CD14-positive monocyte (primary cell): ENCODE measurements at places on chromosomes 1 and 21. TPM values are rescaled to one million over a fixed set of nuclear protein-coding genes. Genes with fewer than 3 reads are reported as not detected.
A peak's percentile ranks its signal among the peaks of the same experiment; 100 is the strongest.

DHDDS gene
- polyA plus RNA-seq, result 21.3 TPM

DNA sequence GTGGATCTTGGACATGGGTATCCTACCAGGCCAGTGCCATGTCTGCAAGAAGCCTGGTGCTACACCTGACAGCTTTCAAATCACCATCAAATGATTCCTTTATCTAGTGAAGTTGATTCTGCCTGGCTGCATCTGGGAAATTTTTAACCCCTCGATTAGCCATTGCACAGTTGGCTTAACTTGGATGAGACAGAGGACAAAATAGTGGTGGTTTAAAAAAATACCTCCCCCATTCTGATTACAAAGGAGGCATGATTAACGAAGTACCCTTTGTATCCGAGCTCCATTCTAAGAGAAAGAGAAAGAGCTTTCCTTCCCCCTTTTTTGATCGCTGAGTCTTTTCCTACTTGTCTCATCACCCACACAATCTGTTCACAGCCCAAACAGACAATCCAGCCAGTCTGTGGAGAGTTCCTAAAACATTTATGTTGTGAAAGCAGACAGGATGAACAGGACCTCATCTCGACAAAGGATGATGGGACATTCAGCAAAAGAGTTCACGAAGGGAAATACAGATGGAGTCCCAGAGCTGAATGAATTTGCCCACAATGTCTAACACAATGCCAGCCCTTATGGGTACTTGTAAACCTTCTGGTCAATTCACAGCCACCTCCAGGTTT is 20.5 kb downstream of the WLS start:
- DNase-seq, result no peak

DNA sequence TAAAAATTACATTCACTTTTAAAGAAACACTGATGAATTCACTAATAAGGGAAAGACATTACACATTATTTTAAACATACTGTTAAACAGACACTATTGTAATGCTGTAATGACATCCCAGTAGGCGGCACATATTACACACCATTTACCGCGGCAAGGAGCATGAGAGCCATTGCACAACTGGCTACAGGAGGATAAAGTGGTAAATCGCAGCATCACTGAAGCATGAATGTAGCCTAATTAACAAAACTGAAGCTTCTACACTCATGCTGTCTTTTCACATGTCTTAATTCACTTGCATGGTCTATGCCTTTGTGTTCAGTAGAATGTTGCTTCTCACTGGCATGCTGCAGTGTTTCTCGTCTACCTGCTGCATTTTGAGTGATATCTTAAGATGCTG is 1046.0 kb downstream of the MRPL39 start:
- DNase-seq, result no peak

DNA sequence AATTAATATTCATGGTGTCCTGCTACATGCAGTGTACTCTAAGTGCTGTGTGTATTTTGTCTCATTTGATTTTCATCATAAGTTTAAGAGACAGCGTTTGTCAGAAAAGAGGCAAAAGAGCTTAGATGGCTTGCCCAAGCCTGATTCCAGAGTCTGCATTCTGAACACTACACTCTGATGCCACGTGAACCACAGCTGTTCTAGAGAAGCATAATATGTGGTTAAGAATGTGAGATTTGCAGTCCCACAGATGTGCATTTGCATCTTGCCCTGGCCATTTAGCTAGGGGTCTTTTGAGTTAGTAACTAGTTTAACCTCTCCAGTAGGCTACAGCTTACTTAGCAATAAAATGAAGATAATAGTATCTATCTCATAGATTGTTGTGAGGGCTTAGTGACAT is 9.2 kb upstream of the GADD45A start:
- DNase-seq, result no peak

DNA sequence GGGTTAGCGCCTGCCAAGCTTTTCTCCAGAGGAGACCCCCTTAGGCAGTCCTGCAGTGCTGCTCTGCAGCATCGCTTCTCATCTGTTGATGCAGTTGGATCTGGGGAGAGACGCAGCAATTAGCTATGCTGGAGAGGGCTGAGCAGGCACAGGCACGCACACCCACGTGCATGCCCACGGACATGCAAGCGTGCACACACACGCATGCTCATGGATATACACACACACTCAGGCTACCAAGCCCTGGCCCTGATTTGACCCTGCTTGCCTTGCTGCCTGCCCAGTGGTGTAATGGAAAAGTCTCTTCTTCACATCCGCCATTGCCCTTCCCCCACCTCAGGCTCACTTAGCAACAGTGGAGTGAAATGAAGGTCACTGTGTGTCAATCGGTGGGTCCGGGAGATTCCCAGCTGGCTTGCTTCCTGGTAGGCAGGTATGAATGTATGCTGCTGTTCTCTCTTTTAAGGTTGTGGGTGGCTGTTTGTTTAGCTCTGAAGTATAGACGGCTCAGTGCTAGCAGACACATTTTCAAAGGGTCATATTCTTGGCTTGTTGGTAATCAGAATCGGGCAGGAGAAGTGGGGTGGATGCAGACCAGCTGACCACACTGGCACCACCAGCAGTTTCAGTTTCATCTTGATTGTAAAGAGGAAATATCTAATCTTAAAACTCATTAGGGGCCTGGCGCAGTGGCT is 9.5 kb downstream of the ATP1B1 start:
- peak; percentile 59 for DNase-seq

- DNase-seq, result peak; percentile 45
Measured at GRCh38 chr21:15676935-15677334, 52.8 kb upstream of the USP25 start.

IL19 gene
- not detected for polyA plus RNA-seq

GRCh38 chr21:43842742-43843141 is 22.3 kb upstream of the AGPAT3 start:
- peak; percentile 73 for DNase-seq

- peak; percentile 7 for DNase-seq
Measured at GRCh38 chr1:100628631-100629081, 90.7 kb downstream of the GPR88 start.

HCRTR1 gene
- not detected for polyA plus RNA-seq

DNA sequence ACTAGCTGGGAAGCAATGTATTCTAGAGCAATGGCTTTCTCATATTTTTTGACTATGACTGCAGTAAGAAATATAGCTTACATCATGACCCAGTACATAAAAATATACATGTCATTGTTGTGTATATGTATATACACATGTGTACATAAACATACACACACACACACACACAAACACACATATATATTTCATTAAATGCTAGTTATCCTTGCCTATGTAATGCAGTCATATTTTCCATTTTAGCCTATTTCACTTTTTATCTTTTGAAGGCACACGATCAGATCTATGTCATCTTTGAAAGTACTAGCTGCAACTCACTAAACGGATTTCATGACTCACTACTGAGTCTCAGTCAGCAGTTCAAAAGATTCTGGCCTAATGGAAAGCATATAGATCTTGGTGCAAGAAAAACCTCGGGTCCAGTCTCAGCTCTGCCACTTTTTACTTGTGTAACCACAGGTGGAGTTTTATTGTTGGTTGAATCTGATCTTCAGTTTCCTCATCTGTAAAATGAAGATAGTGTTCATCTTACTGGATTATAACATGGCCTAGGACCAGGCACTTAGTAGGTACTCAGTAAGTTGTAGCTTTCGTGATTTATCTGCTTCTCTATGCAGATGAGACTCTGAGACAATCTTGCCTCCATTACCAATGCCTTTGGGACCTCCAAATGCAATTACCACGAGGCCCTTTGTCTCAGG is 325.6 kb downstream of the RRAGC start:
- DNase-seq, result no peak

DNA sequence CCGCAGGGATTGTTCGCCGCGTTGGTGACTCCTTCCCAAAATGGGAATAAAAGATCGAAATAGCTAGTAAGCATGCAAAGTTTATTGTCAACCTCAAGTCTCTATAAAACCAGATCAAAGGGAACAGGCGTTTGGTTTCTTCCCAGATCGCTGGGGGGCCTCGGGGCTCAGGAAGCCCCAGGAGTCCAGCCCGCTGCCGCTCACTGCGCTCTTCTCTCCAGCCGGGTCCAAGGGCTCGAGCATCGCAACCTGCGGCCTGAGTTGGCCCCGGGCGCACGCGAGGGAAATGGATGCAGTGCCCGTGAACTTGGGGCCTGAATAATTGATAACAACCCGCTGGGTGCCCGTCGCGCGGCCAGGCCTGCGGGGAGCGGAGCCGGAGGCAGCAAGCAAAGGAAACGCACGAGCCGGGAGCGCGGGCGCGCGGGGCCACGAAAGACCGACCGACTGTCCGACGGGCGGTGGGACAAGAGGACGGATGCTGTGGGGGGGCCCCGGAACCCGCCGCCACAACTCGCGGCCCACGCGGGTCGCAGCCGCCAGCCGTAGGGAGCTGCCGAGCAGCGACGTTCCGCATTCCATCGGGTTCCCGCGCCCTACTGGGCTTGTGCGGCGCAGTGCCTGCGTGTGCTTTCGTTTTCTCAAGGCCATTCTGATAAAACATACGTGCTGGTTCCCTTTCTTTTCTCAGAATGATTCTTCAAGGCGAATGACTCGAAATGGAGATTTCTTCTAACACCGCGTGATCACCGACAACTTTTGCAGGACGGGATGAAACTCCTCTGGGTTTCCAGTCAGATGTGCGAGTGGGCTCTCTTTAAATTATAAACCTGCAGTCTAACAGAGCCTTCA is 14.0 kb upstream of the ALX3 start:
- DNase-seq, result peak; percentile 65

HES5 gene
- polyA plus RNA-seq, result not detected

GRCh38 chr1:11279630-11280029 is 6.6 kb downstream of the UBIAD1 start:
- DNase-seq, result no peak

GRCh38 chr1:201715351-201715750 is 113.6 kb upstream of the IPO9 start:
- no peak for DNase-seq

IFI44 gene
- 35.5 TPM for polyA plus RNA-seq

GRCh38 chr1:83593073-83593472 is 405.9 kb downstream of the TTLL7 start:
- no peak for DNase-seq

DNA sequence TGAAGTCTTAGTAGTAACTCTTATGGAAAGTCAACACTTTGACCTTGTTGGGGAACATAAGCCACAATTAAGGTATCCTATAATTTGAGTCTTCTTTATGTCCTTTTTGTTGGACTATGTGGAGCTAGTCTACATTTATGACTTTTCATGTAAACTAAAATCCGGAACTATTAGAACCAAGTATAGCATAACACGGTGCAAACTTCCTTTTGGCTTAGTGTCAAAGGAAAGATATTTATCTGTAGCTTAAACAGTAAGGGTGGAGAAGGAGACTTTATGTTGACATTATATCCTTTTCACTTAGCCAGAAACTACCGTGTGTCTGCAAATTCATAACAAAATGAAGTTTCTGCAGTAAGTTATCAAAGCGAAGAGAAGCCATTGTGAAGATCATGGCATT is 7.3 kb downstream of the UAP1 start:
- DNase-seq, result no peak

- DNase-seq, result peak; percentile 30
Measured at GRCh38 chr1:183841950-183842794, 37.3 kb downstream of the RGL1 start.

DNA sequence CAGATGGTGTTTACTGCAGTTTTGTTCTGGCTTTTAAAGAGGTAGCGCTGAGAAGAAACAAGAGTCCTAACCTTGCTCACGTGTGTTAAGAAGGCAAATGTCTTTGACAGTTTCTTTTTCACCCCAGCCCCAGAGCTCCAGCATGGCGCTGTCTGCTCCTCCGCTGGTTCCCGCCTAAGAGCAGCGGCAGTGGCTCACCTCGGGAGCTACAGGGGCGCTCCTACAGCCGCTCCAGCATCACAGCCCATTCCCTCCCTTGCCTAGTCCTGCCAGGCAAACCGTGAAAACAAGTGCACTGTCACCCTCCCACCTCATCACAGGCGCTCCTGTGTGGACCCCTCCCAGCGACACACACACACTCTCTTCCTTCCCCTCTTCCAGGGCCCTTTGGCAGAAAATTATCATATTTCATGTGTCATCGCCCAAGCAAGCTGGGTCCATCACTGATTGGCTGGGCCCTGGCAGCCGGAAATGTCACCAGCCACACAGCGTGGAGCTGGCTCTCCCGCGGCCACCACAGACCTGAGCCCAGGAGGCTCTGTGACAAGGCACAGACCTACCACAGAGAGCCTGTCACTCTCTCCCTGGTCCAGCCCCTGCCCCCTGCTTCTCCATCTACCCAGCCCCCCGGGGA is 1.2 kb upstream of the HIVEP3 start:
- peak; percentile 79 for DNase-seq

DNA sequence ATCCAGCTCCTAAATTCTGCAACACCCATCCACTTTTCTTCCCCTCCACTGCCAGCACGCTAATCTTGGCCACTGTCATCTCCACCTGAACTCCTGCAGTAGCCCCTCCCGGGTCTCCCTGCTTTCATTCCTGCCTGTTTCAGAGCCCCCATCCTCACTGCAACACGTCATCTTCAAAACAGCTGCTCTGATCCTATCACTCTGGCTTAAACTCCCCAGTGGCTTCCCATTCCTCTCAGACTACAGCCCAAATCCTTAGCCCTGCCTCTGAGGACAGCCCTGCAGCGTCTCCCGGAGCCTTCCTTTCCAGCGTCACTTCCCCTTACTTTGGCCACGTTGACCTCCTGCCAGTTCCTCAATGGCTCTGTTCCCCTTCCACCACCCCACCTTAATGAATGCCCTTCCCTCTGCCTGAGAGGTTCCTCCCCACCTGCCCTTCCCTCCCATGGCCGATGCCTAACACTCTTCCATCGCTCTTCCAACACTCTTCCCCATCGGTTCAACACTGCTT is 22.9 kb upstream of the IFNAR2 start:
- peak; percentile 82 for DNase-seq

DNA sequence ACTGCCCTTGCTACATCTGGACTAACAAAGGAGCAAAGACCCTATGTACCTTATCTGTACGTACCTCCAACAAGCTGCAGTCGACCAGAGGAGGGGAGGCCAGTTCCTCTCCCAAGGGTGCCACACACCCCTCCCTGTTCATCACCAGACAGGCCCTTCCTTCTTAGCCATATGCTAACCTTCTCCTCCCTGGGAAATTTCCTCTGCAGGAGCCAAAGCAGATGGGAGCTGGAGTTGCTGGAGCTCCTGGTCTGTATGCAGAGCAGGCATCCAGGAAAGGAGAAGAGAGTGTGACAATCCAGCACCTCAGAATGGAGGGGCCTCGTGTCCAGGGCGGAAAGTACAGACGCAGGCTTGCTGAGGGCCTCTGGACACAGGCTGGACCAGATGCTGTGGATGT is 48.5 kb downstream of the C8B start:
- DNase-seq, result no peak

- DNase-seq, result no peak
Measured at GRCh38 chr1:71037829-71038620, 9.6 kb downstream of the PTGER3 start.

- no peak for DNase-seq
Measured at GRCh38 chr1:164685266-164686035, 126.5 kb downstream of the PBX1 start.

ANGPTL3 gene
- not detected for polyA plus RNA-seq

DNA sequence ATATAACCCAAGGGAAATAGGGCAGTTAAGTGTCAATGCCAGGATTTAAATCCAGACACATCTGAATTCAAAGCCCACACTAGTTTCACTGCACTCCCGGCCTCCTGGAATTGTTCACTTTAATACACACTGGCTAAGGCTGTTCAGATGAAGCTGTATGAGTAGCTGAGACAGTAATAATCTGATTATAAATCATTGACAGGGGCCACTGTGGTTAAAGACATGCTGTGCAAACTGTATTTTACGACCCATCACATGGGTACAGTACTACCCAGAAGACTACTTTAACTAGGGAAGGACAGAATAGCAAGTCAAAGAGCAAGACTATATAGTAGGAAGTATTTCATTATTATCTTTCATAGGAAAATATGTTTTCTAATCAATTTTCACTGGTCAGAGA is 16.1 kb upstream of the NTNG1 start:
- no peak for DNase-seq

ERICH3 gene
- polyA plus RNA-seq, result not detected in 2 replicates
